Left forelimb (tissue), 1 donor: ENCODE measurements at places on chromosomes 5 and 9.

- DNase-seq = no peak
These were observed 88.8 kb downstream of the TLE4 start for GRCh38 chr9:79660615-79661014.

- DNase-seq = no peak
These were observed 335.8 kb downstream of the IRX2 start for GRCh38 chr5:2415678-2416077.

GRCh38 chr5:79707535-79707934, 17.9 kb downstream of the CMYA5 start:
- DNase-seq = no peak

- no peak for DNase-seq
These were observed 142.7 kb downstream of the LHFPL2 start for GRCh38 chr5:78505860-78506259.

DNA sequence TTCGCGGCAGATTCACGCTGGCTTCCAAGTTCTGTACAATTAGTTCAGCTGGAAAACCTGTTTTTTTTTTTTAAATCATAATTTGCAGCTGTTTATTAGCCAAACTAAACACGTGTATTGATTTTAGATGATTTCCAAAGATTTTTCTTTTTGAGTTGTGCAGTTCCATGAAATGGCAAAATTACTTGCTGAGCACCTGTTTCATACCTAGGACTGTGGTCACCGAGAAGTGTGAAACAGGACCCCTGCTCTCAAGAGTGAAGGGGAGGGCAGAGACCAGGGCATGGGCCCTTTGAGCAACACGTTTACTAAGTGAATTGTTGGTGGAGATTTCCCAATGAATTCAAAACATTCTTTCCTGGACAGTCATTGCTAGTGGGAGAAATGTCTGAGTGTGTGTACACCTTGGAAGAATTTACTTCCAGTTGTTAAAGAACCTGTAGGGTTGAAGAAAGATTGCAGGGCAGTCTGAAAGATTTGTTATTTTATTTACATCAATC, 688 bp downstream of the SNX24 start:
- DNase-seq = no peak
